H7 (cell line): ENCODE measurements at places on chromosomes 6 and 20. TPM values are rescaled to one million over a fixed set of nuclear protein-coding genes. Genes with fewer than 3 reads are reported as not detected.

The SSR1 gene
- 49.6 and 55.3 TPM in 2 replicates for total RNA-seq

The HUS1B gene
- 0.22 and 1.1 TPM in 2 replicates for total RNA-seq

The FRMD1 gene
- 0.11 TPM in 1 of 2 replicates, not detected in the other for total RNA-seq

GRCh38 chr20:49219924-49220831 is 962 bp downstream of the DDX27 start:
- no peak for DNase-seq

GRCh38 chr6:47792216-47792733 is 10.4 kb downstream of the OPN5 start:
- no peak for DNase-seq

DNA sequence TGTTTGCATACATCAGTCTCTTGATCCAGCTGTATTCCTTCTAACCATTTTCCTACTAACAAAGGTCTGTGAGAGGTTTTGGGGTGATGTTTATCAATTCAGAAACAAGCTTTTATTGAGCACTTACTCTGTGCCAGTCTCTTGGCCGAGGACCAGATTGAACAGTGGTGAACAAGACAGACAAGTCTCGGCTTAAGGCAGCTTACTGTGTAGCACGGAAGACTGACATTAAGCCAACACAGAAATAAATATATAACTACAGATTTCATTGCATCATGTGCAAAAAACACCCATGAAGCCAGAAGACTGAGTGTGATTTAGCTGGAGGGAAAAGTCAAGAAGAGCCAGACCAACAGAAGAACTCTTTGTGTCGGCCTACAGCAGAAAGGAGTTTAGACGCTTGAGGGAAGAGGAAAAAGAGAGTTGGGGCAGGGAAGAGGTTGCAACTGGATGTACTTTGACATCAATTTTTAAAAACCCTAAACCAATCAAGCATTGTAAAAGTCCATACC is 549.6 kb upstream of the CITED2 start:
- DNase-seq, result no peak

DNA sequence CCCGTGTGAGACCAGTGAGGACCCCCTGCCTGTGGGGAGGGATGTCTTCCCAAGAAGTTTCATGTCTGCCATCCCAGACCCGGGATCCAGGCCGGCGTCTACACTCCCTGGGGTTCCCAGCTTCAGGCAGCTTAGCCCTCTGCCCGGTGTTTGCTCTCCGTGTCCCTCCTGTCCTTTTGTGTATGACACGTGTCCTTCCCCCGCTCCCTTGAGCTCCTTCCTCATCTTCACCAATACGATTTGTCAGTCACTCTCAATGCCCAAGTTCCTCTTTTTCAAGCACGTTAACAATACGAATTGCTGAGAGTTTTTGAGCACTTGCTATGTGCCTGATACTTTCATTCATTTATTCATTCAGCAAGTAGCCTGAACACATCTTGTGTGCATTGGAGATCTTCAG is 115.6 kb upstream of the PTPN1 start:
- no peak for DNase-seq

- peak; percentile 80 for DNase-seq
Observed at GRCh38 chr6:26251354-26252076, 113.5 kb upstream of the BTN3A2 start.
